ENCODE measurements at places on chromosomes 1 and 21. TPM values are rescaled to one million over a fixed set of nuclear protein-coding genes. Genes with fewer than 3 reads are reported as not detected.

The TBX19 gene
- total RNA-seq: 3.4 TPM

The UTS2 gene
- not detected for total RNA-seq

The FNDC10 gene
- total RNA-seq: 4.6 TPM

The RNU1-2 gene
- 1,358 TPM for total RNA-seq

The KCNC4 gene
- total RNA-seq: 25.5 TPM

The SEMA4A gene
- total RNA-seq: 24.4 TPM

The DLGAP3 gene
- total RNA-seq: 0.43 TPM

The KIRREL1 gene
- 26.8 TPM for total RNA-seq

The CYP4A11 gene
- 14.2 TPM for total RNA-seq

The FCRL6 gene
- total RNA-seq: 0.81 TPM

The ELF3 gene
- 517 TPM for total RNA-seq

The OLFML3 gene
- total RNA-seq: 74.8 TPM

The CHI3L1 gene
- 0.40 TPM for total RNA-seq

The PRDM2 gene
- total RNA-seq: 33.5 TPM

The FGR gene
- total RNA-seq: 7.6 TPM

The OR10Z1 gene
- total RNA-seq: not detected

The NEK2 gene
- 1.3 TPM for total RNA-seq

The SPRR1A gene
- not detected for total RNA-seq

The CFAP57 gene
- 0.75 TPM for total RNA-seq

The RNPC3 gene
- total RNA-seq: 26.3 TPM

The CHD5 gene
- total RNA-seq: 0.23 TPM

The PARS2 gene
- 6.3 TPM for total RNA-seq

The RIPPLY3 gene
- 0.20 TPM for total RNA-seq

The TMEM222 gene
- 34.3 TPM for total RNA-seq

The ASCL5 gene
- total RNA-seq: 0.12 TPM

The CCDC27 gene
- total RNA-seq: not detected

The SMIM1 gene
- 5.9 TPM for total RNA-seq

The CD160 gene
- total RNA-seq: 0.17 TPM

The ACADM gene
- 49.3 TPM for total RNA-seq

The TNFRSF8 gene
- 2.3 TPM for total RNA-seq

The STYXL2 gene
- 3.1 TPM for total RNA-seq

The LCE3D gene
- not detected for total RNA-seq

The NUDT17 gene
- total RNA-seq: 3.1 TPM

The SLFNL1 gene
- 0.60 TPM for total RNA-seq

The PHACTR4 gene
- total RNA-seq: 36.5 TPM

The SLC5A9 gene
- 15.2 TPM for total RNA-seq

The LEFTY1 gene
- 1.5 TPM for total RNA-seq

The HHIPL2 gene
- total RNA-seq: 2.0 TPM

The FCN3 gene
- 3.5 TPM for total RNA-seq

The IQCC gene
- total RNA-seq: 3.5 TPM

The TRIM46 gene
- 0.83 TPM for total RNA-seq

The ELAPOR1 gene
- 127 TPM for total RNA-seq

Measured in mucosa of gallbladder (tissue), 1 donor.